ENCODE measurements at places on chromosomes 12 and 14.

DNA sequence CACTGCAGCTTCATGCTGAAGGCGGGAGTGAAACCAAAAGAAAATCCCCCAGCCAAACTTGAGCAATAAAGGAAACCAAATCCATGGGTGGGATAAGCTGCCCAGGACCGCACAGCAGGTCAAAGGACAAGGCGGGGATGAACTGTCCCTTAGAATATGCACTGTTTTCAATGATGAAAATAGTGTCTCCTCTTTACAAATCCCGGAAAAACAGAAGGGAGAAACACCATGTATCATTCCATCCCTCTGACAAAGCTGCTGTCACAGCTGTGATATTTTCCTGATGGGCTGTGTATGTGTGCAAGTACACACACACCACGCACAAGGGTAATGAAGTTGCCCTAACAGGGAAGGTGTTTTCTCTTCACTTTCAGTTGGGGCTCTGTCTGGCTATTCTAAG is 70.3 kb downstream of the ACTN1 start:
- DNase-seq, result no peak

DNA sequence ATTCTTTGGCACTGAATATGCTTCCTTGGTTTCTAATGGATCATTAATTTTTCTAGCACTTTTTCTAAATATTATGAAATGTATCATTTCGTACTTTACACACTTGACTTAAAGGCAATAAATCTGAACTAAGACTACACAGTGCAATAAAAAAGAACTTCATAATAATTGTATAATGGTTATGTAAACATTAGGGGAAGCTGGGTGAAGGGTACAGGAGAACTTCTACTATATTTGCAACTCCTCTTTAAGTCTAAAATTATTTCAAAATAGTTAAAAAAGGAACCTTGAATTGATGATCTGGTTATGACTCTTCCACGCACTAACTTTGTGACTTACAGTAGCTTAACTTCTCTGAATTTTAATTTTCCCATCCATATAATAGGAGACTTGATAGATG is 5.1 kb upstream of the NOVA1 start:
- DNase-seq, result no peak

DNA sequence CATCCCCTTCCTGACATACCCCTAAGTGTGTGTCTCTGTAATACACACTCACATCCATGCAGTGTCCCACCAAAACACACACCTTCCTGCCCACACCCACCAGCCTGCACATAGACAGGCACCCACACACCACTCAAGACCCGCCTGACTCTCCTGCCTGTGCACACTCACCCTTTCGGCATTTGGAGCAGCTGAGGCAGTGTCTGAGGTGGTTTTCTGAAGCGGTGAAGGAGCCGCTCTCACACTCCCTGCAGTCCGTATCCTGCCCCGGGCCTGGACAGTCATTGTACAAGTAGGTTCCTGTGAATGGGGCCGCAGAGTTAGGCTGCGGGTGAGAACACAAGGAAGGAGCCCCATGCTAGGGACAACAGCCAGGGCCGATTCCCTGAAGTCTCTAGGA is 8.3 kb downstream of the TNFRSF1A start:
- no peak for DNase-seq

DNA sequence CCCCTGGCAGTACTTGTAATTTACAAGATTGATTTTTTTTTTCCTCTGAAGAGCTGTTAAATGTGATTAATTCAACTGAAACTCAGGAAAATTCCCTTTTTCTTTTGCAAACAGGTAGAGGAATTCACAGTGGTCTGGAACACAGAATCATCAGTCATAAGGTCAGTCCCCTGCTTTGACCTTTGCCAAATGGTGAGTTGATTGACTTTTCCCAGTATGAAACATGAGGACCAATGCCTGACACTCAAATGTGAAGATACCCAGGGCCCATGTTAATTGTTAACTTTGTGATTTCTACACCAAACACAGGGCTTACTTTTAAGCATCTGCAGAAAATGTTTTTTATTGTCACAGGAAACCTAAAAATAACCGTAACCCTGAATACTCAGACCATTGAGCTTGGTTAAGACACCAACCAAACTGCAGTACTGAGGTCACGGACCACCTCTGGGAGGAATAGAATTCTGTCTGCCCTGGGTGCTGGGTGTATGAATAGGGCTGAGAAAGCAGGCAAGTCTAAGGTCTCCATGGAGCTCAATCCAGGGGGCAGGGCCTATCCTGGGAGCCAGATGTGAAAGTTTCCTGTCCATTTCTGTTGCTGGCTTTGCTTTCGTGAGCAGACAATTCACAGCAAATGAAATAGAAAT is 192.4 kb downstream of the TMX1 start:
- DNase-seq, result no peak

GRCh38 chr12:3231399-3231876 is 154.3 kb downstream of the TSPAN9 start:
- no peak for DNase-seq

GRCh38 chr12:9687228-9687627 is 17.7 kb downstream of the CLEC2D start:
- DNase-seq, result peak; percentile 68

- DNase-seq, result no peak
These were observed 45.9 kb downstream of the PPP1R13B start for GRCh38 chr14:103801459-103801858.

- no peak for DNase-seq
These were observed 55.4 kb downstream of the SLCO1B3 start for GRCh38 chr12:20865873-20866272.

GRCh38 chr14:53783256-53783655 is 173.4 kb downstream of the BMP4 start:
- no peak for DNase-seq

DNA sequence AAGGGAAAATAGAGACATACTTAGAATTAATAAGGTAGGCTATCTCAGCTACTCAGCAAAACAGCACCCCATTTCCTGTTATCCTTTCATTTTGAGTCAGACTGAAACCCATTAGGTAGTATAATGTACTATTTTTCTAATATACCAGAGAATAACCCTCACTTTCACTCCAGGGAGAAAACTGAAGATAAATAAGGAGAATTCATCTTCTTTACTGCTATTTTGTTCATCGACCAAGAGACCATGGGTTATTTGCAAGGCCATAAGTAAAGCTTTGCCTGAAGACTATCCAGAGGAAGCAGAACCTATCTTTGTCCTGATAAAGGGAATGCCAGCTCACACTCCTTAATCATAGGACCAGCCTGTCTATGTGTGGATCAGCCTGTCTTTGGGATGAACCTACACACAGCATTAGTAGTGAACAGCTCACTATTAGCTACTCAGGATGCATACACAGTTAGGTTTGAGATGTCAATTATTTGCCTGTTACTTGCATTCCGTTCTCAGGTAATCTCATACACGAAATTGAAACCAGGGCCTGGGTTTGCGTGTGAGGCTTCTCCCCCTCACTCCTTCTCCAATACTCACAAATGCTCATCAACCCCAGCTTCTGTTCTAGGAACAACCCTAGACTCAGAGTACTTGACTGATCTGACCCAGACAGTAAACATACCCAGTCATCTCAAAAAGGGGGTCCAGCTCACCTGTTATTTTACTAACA is 124.4 kb downstream of the DAD1 start:
- no peak for DNase-seq

DNA sequence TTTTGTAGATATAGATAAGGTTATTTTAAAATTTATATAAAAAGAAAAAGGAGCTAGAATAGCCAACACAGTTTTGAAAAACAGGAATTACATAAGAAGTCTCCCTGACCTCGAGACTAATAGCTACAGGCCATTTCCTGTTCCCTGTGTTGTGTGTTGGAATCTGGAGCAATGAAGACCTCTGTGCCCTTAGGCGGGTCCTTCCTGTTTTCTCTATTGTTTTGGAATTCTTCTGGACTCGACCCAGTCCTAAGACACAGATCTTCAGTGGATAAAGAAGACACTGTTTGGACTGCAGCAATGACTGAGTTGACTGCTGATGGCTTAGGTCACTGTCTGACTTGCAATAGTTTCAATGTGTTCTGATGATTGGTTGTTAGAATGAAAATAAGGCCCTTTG is 26.2 kb downstream of the SNRPF start:
- no peak for DNase-seq

- DNase-seq, result no peak
These were observed 1.6 kb upstream of the TFCP2 start for GRCh38 chr12:51174501-51174900.

GRCh38 chr14:73261075-73261474 is 23.8 kb downstream of the PAPLN start:
- no peak for DNase-seq

- no peak for DNase-seq
These were observed 247.3 kb downstream of the LRIG3 start for GRCh38 chr12:58673021-58673420.

DNA sequence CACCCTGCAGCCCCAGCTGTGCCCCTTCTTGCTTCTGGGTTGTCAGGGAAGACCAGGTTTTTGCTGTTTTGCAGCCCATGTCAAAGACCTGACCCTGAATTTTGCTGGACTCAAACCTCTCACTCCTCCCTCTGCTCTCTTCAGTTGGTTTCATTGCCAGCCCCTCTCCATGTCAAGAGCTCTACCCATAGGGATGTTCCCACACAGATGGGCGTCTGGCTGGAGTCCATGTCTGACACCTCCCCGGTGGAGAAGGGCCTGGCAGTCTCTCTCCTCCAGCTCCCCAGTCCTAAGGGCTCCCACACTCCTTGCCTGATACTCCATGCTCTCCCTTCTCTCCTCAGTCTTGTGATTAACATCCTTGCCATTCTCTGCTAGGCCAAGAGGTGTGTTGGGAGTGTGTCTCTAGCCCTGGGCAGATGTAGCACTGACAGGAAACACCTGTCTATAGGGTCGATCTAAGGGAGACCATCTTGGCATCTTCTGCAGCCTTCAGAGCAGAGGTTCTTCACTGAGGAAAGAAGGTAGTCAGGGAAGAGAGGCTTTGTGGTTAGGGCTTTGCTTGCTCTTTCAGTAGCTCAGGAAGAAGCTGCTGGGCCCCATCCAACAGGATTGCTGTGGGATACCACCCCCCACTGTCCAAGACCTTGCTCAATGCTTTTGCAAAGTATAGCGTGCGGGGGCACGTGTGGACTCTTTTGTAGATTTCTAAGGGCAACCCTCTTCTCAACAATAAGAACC is 4.7 kb downstream of the ASIC1 start:
- DNase-seq, result no peak

- DNase-seq, result peak; percentile 84
These were observed 5.0 kb upstream of the AQP2 start for GRCh38 chr12:49945394-49946080.

DNA sequence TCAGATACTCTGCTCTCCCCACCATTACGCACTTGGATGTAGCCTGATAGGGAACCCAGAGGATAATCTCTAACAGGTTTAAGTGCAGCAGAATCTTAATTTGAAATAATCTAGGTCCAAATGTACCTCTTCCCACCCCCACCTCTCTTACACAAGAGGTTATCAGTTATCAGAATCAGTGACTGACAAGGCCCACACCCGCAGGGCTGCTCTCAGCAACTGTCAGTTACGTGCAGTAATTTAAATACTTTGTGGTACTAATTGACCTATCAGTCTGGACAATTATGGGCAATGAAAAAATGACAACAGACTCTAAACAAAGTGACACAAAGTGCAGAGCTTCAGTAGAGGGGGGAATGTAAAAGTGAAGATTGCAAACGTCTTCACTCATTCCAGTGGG is 74.0 kb downstream of the CLIP1 start:
- no peak for DNase-seq

- DNase-seq, result no peak
These were observed 59.8 kb downstream of the CNTN1 start for GRCh38 chr12:40752011-40752410.

GRCh38 chr12:131702573-131702877 is 8.4 kb upstream of the SFSWAP start:
- no peak for DNase-seq

DNA sequence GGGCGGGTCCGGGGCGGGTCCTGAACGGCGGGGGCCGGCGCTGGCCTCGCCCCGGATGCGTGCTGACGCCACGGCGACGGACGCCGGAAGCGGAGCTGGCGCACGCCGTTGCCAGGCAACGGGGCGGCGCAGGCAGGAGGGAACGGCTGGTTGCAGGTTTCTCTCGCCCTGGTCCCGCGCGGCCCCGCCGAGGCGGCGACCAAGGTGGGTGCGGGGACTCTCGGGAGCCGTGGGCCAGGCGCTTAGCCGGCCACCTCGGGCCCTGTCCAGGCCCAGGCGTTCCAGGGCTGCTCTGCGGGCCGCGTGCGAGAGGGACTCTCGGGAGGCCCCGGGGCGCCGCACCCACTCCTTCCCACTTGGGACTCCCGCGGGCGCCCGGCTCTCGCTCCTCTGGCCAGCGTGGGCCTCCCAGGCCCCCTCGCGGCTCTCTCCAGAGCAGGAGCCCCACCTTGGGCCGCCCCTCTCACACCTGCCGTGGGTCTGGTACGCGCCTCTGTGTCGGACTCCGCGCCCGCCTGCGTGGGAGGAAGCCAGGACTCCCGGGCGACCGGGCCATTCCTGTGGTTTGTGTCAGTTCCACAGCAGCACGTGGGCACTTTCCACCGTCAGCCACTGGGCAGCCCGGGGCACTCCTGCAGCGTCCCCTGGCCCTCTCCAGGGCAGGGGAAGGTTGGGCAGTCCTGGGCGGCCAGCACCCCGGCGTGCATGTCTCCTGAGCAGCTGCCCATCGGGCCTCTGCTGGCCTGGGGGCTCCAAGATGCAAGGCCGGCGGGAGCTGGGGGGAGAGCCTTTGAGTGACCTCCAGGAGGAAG is at the start of gene CLBA1:
TSS of gene CLBA1 (plus strand) at position 114 of the 812 bp plus-strand sequence. CDS start at position 758, 644 bp downstream.
- DNase-seq, result peak; percentile 87

DNA sequence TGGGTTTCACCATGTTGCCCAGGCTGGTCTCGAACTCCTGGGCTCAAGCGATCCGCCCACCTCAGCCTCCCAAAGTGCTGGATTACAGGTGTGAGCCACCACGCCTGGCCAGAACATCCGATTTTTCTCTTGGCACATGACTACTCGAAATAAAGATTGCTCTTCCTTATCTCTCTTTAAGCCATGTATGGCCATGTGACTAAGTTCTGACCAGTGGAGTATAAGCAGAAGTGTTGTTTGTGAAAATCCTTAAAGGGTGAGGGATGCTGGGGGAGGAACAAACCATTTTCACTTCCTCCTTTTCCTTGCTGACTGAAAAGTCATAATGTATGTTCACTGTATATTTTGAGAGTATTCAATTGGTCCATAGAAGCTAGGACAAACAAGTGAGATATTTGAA is 50.7 kb upstream of the ATF7IP start:
- DNase-seq, result no peak

DNA sequence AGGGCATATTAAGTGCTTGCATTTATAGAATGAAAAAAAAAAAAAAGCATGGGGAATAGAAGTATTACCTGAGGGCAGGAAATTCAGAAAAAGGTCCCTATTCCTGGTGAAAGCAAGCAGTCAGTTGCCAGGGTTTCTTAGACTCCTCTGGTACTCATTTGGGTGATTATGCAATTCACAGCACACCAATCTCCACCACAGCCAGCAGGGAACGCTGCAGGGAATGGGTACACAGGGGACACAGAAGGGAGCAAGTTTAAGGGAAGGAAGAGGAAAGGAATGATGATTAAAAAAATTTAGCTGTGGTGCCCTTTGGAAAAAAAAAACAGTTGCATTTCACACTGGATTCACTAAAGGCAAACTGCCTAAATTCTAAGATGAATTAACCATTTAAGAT is 14.2 kb downstream of the BLTP3B start:
- DNase-seq, result peak; percentile 13

- DNase-seq, result no peak
These were observed 19.8 kb upstream of the OVCH1 start for GRCh38 chr12:29517264-29517663.

All from CD8-positive, alpha-beta T cell (primary cell).